SJCRH30 (cell line): ENCODE measurements at places on chromosomes 16 and 17. TPM values are rescaled to one million over a fixed set of nuclear protein-coding genes. Genes with fewer than 3 reads are reported as not detected.

Gene TMEM114
- not detected in 2 replicates for total RNA-seq

Gene G6PC1
- total RNA-seq = not detected in 2 replicates

Gene TMEM94
- total RNA-seq = 43.5 and 55.6 TPM in 2 replicates

Gene PYCARD
- total RNA-seq = not detected in 2 replicates

Gene ARL17B
- total RNA-seq = 33.0 and 35.1 TPM in 2 replicates

Gene KRT12
- not detected in 2 replicates for total RNA-seq

Gene RASD1
- not detected in 2 replicates for total RNA-seq

DNA sequence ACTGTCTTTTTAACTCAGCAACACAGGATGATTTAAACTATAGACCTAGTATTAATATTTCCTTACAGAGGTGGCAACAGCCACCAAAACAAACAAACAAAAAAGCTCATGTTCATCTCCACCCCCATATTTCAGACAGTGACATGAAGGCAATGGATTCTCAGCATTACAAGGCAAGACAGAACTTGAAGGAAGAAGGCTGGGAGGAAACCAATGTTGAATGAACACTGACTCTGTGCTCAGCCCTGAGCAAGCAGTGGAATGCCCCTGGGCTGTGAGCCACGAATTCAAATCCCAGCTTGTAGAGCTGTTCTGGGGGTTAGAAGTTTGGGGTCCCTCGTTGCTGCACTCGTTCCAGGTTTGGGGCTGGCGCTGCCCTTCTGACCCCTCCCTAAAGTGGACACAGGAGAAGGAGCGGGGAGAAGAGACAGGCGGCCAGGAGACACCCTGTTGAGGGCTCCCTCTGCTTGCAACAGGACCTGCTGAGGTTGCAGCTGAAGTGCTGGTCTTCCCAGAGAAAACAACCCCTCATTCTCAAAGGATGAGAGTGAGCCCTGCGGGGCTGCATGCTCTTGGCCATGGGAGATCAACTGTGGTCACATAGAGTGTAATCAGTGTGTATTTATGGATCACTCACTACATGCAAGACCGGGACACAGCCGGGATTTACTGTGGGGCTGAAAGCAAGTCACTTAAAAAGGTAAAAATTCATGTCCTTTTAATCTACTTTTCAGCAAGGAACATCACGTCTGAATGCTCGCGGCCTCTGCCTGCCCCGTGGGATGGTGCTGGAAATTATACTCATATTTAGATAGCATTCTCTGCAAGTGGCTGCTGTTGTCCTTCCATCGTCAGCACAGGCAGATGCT lies 34.3 kb downstream of the MYH3 start:
- no peaks in the 10 kb centered on the region for H3K27me3 ChIP-seq
- H3K4me1 ChIP-seq = peaks cover 22% of the 10 kb centered on the region
- H3K27ac ChIP-seq = no peak overlapping the region

- DNase-seq = no peak
- H3K4me3 ChIP-seq = no peak overlapping the region
- no peak overlapping the region for H3K27ac ChIP-seq
- H3K36me3 ChIP-seq = no peaks in the 10 kb centered on the region
- H3K4me1 ChIP-seq = peaks cover 20% of the 10 kb centered on the region
- H3K27me3 ChIP-seq = no peaks in the 10 kb centered on the region
Measured at GRCh38 chr17:78300962-78301820, 58.7 kb downstream of the SOCS3 start.

DNA sequence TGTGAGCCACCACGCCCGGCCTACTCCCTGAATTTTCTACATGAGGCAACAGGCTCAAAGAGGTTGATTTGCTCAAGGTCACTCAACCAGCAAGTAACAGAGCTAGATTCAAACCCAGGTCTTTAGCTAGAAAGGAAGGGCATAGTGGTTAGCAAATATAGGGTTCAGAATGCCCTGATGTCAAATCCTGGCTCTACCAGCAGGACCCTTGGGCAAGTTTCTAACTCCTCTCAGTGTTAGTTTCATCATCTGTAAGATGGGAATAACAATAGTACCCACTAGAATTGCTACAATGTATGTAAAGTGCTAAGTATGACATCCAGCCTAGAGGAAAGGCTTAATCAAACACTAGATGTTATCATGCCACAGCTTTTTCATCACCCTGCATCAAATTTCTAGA lies 19.1 kb upstream of the CYB5B start:
- peaks cover 15% of the 10 kb centered on the region for H3K4me1 ChIP-seq
- H3K27ac ChIP-seq = no peak overlapping the region
- no peaks in the 10 kb centered on the region for H3K27me3 ChIP-seq
- no peaks in the 10 kb centered on the region for H3K36me3 ChIP-seq
- H3K4me3 ChIP-seq = no peak overlapping the region

- 0 out of 2 replicates have a peak, but pooled peaks cover 5% of the 10 kb centered on the region for H3K36me3 ChIP-seq
- no peak overlapping the region for H3K27ac ChIP-seq
- H3K4me1 ChIP-seq = peaks cover 11% of the 10 kb centered on the region
- no peak overlapping the region for H3K4me3 ChIP-seq
- no peaks in the 10 kb centered on the region for H3K27me3 ChIP-seq
Measured at GRCh38 chr17:10699856-10700255, 2.5 kb downstream of the ADPRM start.

GRCh38 chr16:23944381-23944780 lies 108.6 kb downstream of the PRKCB start:
- no peaks in the 10 kb centered on the region for H3K36me3 ChIP-seq
- H3K27ac ChIP-seq = no peak overlapping the region
- H3K4me3 ChIP-seq = no peak overlapping the region
- no peaks in the 10 kb centered on the region for H3K27me3 ChIP-seq
- no peak for DNase-seq

GRCh38 chr17:66767154-66767933 lies 67.6 kb upstream of the CACNG5 start:
- no peaks in the 10 kb centered on the region for H3K27me3 ChIP-seq
- H3K4me3 ChIP-seq = no peak overlapping the region
- H3K4me1 ChIP-seq = no peaks in the 10 kb centered on the region
- peak; percentile 19 for DNase-seq
- H3K27ac ChIP-seq = no peak overlapping the region
- no peaks in the 10 kb centered on the region for H3K36me3 ChIP-seq

DNA sequence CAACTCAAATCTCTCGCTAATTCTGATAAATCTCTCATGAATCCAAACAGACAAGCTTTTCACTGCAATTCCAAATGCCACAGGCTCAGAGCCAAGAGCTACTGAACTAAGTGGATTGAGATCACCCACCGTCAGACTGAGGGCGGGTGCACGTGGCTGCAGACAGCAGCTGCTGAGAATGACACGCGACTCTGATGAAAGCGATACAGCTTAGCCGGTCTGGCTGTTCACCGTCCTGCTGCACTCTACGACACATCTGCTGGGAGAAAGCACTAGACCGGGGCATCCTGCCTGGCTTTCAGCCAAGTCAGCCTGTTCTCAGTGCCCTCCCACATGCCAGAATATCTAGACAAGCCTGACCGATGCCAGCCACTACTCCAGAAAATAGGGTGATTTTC lies 42.6 kb downstream of the KLHDC4 start:
- peak overlapping the region; percentile 82 for H3K27ac ChIP-seq
- peaks cover 49% of the 10 kb centered on the region for H3K4me1 ChIP-seq
- peak; percentile 96 for DNase-seq
- H3K27me3 ChIP-seq = no peaks in the 10 kb centered on the region
- no peak overlapping the region for H3K4me3 ChIP-seq
- H3K36me3 ChIP-seq = peaks cover 6% of the 10 kb centered on the region

GRCh38 chr17:31509095-31509804 lies 117.8 kb downstream of the RAB11FIP4 start:
- no peak overlapping the region for H3K27ac ChIP-seq
- peaks cover 5% of the 10 kb centered on the region; the same call in 1 of the 2 replicates for H3K27me3 ChIP-seq
- no peak for DNase-seq
- no peaks in the 10 kb centered on the region for H3K36me3 ChIP-seq
- no peak overlapping the region for H3K4me3 ChIP-seq
- H3K4me1 ChIP-seq = no peaks in the 10 kb centered on the region

DNA sequence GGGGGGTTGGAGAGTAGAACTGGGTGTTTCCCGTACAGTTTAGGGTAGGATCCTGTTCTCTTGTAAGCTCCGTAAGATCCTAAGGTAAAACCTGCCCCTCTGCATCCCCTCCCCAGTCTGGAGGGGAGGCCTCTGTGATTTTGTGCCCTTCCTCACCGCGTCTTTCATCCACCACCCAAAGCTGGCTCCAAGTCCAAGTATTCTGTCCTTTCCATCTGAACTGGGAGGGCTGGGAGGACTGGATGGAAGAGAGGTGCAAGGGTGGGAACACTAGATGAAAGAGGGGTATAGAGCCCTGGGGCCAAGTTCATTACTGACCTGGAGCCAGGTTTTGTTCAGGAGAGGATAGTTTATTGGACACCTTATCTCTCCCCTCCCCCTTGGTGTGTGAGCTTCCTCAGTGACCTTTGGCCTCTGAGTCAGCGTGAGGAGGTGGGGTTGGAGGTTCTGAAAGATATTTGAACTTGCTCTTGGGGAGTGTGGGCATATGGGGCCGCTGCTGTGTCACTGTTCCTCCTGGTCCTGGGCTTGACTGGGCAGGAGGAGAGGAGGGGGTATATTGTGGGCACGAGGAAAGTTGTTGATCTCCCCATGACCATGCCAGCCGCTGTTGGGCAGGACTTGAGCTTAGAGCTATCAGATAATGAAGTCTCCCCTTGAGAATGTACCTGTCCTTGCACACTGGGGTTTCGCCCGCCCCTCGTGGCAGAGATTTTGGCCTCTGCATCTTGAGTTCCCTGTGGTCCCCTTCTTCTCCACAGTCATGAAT lies 1.6 kb downstream of the LASP1 start:
- peaks cover 7% of the 10 kb centered on the region; the same call in 1 of the 2 replicates for H3K4me1 ChIP-seq
- no peaks in the 10 kb centered on the region for H3K36me3 ChIP-seq
- peak overlapping the region; percentile 86 for H3K4me3 ChIP-seq
- DNase-seq = peak; percentile 56

DNA sequence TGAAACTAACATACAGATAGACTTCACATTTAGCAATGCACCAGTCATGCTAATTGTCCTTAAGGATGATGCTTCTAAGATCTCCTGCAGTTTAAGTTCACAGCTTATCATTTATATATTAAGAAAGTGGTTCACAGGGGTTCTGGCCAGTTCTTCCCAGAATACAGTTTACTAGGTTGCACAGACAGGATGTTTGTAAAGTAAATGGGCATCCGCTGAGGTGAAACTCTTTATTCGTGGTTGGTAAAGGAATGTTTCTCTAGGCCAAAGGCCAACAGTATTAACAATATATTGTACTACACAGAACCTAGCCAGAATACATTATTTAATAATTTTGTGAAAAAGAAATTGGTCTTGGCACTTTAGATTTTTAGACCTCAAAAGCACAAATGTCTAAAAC lies 1427.3 kb downstream of the CDH8 start:
- no peak overlapping the region for H3K4me3 ChIP-seq
- no peak overlapping the region for H3K27ac ChIP-seq
- DNase-seq = no peak
- no peaks in the 10 kb centered on the region for H3K36me3 ChIP-seq
- no peaks in the 10 kb centered on the region for H3K27me3 ChIP-seq

GRCh38 chr17:72137161-72137560 lies 16.3 kb downstream of the SOX9 start:
- H3K27me3 ChIP-seq = no peaks in the 10 kb centered on the region
- H3K4me1 ChIP-seq = peaks cover 49% of the 10 kb centered on the region
- peak overlapping the region; percentile 97 for H3K27ac ChIP-seq
- peak; percentile 94 for DNase-seq
- H3K4me3 ChIP-seq = peak overlapping the region; percentile 36
